ENCODE measurements at places on chromosomes 2 and 18. TPM values are rescaled to one million over a fixed set of nuclear protein-coding genes. Genes with fewer than 3 reads are reported as not detected.

FEV gene
- polyA plus RNA-seq = 11.9 TPM

GRCh38 chr2:5352286-5352685, 339.9 kb upstream of the SOX11 start:
- no peak overlapping the region for H3K4me3 ChIP-seq
- H3K27ac ChIP-seq = no peak overlapping the region
- H3K4me1 ChIP-seq = no peaks in the 10 kb centered on the region
- DNase-seq = no peak
- no peaks in the 10 kb centered on the region for H3K36me3 ChIP-seq

DNA sequence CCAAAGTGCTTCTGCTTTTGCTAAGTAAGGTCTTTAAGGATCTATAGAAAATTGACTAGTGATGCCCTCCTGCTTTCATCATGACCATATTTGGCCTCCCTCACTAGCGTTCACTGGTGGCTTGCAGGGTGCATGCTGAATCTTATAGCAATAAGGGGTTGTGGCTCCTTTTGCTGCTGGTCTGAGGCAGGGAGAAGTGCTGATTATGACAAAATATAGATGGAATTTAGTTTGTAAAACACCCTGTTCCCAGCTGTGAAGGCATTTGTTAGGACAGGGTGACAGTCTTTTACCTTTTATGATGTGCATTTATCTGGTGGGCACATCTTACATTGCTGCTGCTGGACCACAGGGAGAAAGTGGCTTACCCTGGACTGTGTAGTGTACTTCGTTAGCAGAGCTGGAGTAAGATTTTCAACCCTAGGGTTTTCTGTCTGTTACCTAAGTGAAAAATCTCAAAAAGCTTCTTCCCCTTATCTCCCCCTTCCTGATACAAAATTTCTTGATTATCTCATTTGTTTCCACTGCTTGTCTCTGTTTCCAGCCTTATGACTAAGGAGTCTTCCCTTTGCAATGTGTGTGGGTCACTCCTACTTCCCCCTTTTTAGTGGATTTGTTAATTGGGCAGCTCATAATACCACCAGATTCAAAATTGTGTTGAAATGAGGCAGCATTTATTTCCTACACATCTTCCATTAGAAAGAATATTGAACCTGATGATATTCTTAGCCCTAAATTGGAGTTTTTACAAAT, 21.2 kb upstream of the RPL37A start:
- no peak overlapping the region for H3K27ac ChIP-seq
- no peak for DNase-seq
- no peak overlapping the region for H3K4me3 ChIP-seq
- no peaks in the 10 kb centered on the region for H3K27me3 ChIP-seq
- peaks cover 44% of the 10 kb centered on the region for H3K36me3 ChIP-seq

GRCh38 chr2:27264753-27265535, 2.1 kb upstream of the SLC30A3 start:
- peak; percentile 50 for DNase-seq
- peaks cover 77% of the 10 kb centered on the region for H3K27me3 ChIP-seq
- no peak overlapping the region for H3K27ac ChIP-seq
- H3K4me3 ChIP-seq = peak overlapping the region; percentile 30
- H3K36me3 ChIP-seq = no peaks in the 10 kb centered on the region

DNA sequence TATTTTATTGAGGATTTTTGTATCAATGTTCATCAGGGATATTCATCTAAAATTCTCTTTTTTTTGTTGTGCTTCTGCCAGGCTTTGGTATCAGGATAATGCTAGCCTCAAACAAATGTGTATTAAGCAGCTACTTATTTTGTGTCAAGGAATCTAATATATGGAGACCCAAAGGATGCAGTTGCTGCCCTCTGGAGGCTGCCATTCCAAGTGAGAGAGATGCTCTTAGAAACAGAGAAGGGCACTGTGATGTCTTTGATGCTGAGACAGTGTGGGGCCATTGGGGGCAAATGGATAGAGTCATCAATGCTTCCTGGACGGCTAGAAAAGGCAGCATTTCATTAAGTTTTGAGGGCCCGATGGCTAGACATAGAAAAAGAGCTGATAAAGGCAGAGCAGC, 292.6 kb downstream of the SETBP1 start:
- no peaks in the 10 kb centered on the region for H3K36me3 ChIP-seq
- no peak overlapping the region for H3K4me3 ChIP-seq
- H3K27me3 ChIP-seq = no peaks in the 10 kb centered on the region
- DNase-seq = no peak
- H3K27ac ChIP-seq = no peak overlapping the region
- no peaks in the 10 kb centered on the region for H3K4me1 ChIP-seq

- DNase-seq = peak; percentile 54
- no peak overlapping the region for H3K4me3 ChIP-seq
- H3K36me3 ChIP-seq = no peaks in the 10 kb centered on the region
- H3K27me3 ChIP-seq = no peaks in the 10 kb centered on the region
- no peaks in the 10 kb centered on the region for H3K4me1 ChIP-seq
These were observed 35.5 kb upstream of the SP5 start for GRCh38 chr2:170679607-170680079.

- no peaks in the 10 kb centered on the region for H3K36me3 ChIP-seq
- DNase-seq = no peak
- H3K4me3 ChIP-seq = peak overlapping the region; percentile 23
- peaks cover 72% of the 10 kb centered on the region for H3K27me3 ChIP-seq
- peaks cover 16% of the 10 kb centered on the region for H3K4me1 ChIP-seq
These were observed 909 bp downstream of the NFATC1 start for GRCh38 chr18:79396431-79397246.

DNA sequence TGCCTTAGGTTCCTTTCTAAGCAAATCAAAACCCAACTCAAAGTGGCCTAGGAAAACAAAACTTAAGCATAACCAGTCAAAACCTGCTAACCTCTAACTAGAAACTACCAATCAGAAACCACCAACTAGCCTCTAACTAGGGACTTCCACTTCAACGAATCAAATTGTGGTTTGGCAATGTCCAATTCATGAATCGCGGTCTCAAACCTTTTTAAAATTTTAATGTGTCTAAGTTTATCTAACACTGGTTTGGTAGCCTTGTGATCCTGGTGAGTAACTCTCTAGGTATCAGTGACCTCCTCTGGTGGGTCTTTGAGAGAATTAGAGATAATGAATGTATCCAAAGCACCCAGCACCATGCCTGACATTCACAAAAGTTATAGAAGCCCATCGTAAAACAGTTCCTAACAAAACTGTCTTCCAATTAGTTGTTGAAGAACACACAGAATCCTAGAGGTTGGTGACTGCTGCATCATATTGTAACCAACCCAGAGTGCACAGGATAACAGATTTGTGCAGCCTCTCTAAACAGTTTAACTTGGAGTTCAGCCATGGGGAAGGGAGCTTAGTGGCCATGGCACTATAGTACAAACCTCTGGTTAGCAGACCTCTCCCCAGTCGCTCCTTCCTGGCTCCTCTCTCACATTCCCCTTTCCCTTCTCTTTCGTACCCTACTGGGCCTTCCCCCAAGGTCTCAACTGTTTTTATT, 45.2 kb upstream of the B3GNT2 start:
- no peaks in the 10 kb centered on the region for H3K27me3 ChIP-seq
- H3K27ac ChIP-seq = no peak overlapping the region
- no peaks in the 10 kb centered on the region for H3K4me1 ChIP-seq
- H3K36me3 ChIP-seq = no peaks in the 10 kb centered on the region

DNA sequence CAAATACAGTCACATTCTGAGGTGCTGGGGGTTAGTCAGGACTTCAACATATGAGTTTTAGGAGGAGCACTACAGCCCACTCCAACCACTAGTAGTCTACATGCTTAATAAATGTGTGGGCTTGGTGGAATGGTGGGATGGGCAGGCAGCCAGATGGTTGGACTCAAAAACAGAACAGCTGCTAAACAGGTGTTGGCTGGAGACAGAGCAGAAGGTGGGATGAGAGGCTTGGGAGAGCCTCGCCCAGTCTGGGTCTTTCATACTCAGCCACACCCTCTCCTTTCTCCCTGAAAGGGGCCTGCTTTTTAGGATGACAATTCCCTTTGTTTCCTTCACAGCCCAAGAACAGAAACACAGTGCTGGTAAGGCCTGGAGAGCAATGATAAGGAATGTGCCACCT, 143.9 kb upstream of the KLHL29 start:
- no peak for DNase-seq
- H3K36me3 ChIP-seq = no peaks in the 10 kb centered on the region
- no peaks in the 10 kb centered on the region for H3K4me1 ChIP-seq
- H3K27me3 ChIP-seq = no peaks in the 10 kb centered on the region
- H3K4me3 ChIP-seq = no peak overlapping the region
- H3K27ac ChIP-seq = no peak overlapping the region

DNA sequence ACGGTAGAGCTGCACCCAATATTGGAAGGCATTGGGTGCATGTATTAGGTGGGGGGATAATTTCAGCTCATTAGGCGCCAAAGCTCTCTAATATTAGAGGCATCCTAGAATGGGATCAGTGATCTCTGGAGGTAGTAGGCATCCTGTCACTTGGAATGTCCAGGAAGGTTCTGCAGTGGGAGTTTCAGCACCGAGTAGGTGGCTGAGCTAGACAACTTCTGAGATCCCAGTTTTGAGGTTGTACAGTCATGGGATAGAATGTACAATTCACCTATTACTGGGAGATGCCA, 210.9 kb downstream of the MYCN start:
- H3K27me3 ChIP-seq = no peaks in the 10 kb centered on the region
- no peaks in the 10 kb centered on the region for H3K4me1 ChIP-seq
- H3K36me3 ChIP-seq = no peaks in the 10 kb centered on the region
- no peak overlapping the region for H3K4me3 ChIP-seq
